ENCODE measurements at places on chromosomes 16 and 17.

GRCh38 chr17:33871720-33872540 lies 383.2 kb upstream of the CCL2 start:
- peak; percentile 32 for ATAC-seq

GRCh38 chr17:8046306-8046928 lies 7.6 kb downstream of the ALOX15B start:
- no peak for ATAC-seq

GRCh38 chr16:4648917-4649316 lies 24.3 kb downstream of the MGRN1 start:
- ATAC-seq, result peak; percentile 21

- no peak for ATAC-seq
Observed at GRCh38 chr17:75404223-75404730, 1.2 kb downstream of the GRB2 start.

DNA sequence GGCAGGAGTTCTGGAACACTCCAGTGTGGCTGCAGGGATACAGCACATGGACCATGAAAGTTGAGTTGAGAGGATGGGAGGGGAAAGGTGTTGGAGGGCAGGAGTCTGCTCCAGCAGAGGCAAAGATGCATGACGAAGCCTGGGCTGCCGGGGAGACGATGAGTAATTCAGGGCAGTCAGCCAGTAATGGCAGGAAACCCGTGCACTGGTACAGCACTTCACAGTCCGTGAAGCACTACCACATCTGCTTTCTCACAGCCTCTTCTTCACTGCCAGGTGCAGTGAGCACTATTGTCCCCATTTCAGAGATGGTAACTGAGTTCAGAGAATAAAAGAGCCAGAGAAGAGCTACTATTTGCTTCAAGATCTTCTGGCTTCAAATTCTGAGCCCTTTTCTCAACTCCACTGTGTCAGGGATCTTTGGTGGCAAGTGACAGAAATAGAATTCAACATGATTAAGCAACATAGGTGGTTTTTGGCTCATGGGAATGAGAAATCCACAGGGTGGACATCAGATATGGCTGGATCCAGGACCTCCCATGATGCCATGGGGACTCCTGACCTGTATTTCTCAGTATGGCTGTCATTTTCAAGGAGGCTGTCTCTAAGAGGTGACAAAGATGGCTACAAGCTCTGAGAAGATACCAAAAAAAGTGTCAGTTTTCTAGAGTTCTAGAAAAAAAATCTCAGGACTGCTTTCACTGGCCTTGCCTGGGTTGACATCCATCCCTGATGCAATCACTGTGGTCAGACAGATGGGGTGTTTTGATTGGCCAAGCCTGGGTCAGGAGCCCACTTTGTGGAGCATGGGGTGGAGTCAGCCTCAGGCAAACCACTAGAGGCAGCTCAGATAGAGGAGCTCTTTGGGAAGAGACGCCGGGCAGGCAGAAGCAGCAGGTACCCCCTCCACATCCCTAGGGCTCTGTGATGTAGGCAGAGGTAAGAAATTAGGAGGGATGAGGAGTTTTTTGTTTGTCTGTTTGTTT lies 24.7 kb downstream of the IL21R start:
- peak; percentile 99 for ATAC-seq

GRCh38 chr17:77704048-77704815 lies 254.3 kb upstream of the TNRC6C start:
- ATAC-seq, result no peak

DNA sequence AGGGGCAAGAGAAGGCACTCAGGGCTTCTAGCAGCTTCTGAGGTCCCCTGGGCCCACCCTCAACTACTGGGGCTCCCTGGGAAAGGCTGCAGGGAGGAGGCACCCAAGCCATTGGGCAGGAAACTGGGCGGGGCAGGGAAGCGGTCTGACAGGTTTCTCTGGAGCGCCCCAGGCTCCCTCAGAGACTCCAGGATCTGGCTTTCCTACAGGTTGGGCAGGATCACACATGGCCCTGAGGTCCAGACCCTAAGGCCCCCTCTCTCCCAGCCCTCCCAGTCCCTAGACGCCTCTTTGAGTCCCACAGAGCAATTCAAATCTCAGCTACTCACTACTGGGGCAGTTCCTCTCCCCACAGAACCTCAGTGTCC lies 14.3 kb downstream of the JUP start:
- ATAC-seq, result no peak

- ATAC-seq, result no peak
Observed at GRCh38 chr16:3950343-3951193, 70.1 kb upstream of the CREBBP start.

- ATAC-seq, result no peak
Observed at GRCh38 chr17:60455378-60455777, 33.1 kb downstream of the CHCT1 start.

DNA sequence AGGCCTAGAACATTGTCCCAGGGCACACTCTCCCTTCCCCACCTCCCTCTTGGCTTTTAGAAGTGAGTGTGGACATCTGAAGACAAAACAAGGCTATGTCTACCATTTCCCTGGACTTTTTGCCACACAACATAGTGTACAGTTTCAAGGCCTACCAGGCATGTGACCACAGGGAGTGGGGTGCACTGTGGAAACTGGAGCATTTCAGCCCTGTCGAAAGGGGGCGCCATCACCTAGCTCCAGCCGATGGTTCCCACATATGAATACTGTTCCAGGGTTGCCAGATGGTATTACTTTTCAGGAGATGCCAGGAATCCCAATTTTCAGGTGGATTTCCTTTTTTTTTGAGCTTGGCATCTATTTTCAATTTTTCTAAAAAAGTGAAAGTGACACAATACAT lies 140.7 kb downstream of the KATNIP start:
- no peak for ATAC-seq

GRCh38 chr17:79042421-79043190 lies 18.6 kb downstream of the C1QTNF1 start:
- ATAC-seq, result peak; percentile 40

DNA sequence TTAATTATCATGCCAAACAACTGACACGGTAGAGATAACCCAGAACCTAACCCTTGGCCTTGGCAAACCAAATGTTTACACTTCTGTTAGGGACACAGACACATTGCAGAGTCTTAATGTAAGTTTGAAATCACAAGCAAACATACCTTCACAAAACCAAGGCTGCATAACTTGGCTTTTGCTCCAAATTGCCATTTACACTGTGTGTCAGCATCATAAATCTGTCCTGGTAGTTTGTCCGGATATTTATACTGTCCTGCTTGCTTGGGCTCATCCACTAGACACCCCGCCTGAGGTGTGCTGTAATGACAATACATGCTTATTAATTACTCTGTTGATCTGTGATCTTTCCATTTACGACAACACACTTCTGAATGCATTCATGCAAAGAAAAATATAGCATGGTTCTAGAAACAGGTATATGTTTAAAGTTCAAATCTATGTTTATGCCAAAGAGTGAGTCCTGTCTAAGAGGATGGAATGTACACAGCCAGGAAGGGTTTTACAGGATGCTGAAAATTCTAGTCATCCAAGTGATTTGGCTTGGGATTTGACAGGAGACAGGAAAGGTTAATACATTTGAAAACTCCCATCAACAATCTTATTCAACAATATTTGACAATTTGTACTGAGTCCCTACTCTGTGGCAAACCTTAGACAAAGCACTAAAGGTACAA lies 81.1 kb downstream of the ADAMTS18 start:
- no peak for ATAC-seq

DNA sequence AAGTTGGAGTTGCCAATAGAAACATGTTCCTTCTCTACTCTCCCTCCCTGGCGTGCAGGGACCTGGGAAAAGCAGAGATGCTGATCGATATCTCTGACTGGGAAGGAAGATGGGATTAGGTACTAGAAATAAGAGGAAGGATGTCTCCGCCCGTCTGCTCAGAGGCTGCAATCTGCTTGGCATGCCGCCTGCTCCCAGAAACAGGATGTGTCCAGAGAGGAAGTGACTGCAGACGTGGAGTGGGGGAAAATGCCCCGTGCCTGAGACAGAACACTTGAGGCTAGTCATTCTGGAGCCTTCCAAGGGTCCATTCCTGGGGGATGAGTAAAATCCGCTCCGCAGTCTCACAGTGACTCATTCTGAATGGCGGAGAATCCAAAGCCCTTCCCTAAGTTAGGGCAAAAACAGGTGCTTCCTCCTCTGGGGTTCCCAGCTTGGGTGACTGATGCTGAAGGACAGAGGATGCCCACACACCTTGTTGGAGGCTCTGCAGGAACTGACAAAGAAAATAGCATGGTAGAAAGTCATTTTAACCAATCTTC lies 45.0 kb upstream of the SMURF2 start:
- no peak for ATAC-seq

- no peak for ATAC-seq
Observed at GRCh38 chr16:5007256-5007655, 26.5 kb downstream of the NAGPA start.

DNA sequence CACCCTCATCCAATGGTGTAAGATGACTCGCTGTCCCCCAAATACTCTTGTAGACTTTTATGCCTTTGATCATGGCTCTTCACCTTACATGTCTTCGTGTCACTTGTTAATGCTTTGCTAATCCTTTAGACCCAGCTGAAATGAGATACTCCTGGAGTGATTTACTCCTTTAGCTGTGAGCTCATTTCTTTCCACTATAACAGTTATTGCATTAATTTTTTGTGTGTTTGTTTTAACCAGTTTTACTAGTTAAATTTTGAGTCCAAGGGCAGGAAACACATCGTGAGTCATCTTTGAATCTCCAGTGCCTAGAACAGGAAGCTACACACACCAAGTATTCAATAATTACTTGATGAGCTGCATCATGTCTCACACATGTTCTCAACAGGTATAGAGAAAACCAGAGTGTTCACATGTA lies 6.5 kb upstream of the CTCF start:
- peak; percentile 96 for ATAC-seq

DNA sequence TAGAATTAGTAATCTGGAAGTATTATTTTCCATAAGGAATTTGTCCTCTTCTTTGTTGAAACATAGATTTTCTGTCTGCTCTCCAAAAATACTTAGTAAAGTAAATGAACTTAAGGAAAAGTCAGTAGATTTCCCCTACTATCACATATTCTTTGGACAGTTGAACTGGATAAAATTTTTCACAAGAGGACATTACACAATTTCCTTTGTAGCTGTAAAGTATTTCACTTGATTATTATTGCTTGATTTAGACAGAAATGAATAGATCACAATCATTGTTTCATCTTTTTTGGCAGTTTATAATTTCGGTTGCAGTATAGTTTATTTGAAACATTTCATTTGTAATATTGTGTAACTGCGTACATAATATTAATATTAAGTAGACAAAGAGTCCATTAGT lies 12.5 kb downstream of the CYB5B start:
- no peak for ATAC-seq

- peak; percentile 76 for ATAC-seq
Observed at GRCh38 chr17:32461853-32462617, 17.7 kb downstream of the PSMD11 start.

DNA sequence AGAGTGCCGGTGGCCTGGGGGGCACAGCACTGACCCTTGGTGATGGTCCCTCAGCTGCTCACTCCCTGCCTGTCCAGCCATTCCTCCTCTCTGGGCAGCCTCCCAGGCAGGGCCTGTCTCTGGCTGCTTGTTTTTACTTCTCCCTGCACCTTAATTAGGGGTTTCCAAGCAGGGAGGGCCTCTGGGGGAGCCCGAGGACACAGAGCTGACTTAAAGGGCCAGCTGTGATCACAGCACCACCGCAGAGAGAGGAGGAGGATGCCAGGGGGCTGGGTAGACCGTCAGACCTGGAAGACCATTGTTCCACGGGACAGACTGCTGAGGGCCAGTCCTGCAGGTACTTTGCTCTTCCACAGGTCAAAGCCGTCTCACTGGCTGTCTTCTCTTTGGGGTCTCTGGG lies 1.2 kb upstream of the DPH1 start:
- no peak for ATAC-seq

DNA sequence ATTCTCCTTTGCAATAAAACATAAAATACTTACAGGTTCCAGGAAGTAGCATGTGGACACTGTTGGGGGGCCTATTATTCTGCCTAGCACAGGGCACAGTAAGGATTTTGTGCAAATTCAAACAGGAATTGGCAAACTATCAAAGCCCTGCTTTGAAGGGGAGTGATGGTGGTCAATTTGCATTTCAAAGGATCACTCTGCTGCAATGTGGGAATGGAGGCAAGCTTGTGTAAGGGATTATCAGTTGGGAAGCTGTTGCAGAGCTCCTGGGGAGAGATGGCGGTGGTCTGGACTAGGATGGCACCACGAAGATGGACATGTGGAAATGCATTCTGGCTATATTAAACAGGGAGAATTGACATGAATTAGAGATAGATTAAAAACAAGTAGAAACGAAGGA lies 990.7 kb upstream of the RBFOX1 start:
- no peak for ATAC-seq

GRCh38 chr16:11389083-11389482 lies 43.8 kb downstream of the RMI2 start:
- ATAC-seq, result no peak

DNA sequence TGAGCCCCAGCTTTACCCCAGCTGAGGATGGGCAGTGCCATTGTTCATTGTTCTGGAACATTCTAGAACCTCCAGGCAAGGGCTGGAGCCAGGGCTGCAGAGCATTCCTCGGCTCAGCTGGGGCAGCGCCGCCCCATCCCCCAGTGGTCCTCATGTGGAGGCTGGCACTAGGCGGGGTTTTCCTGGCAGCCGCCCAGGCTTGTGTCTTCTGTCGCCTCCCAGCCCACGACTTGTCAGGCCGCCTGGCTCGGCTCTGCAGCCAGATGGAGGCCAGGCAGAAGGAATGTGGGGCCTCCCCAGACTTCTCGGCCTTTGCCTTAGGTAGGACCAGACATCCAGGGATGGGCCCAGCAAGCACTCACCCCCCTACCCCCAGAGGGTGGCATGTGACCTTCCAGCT lies at the start of gene TMEM95:
Gene TMEM95, plus strand, starts transcription at position 104 of the 400 bp plus-strand sequence. Its CDS starts 49 bp downstream, at position 153.
- no peak for ATAC-seq

- ATAC-seq, result no peak
Observed at GRCh38 chr16:72443809-72444208, 271.9 kb upstream of the PMFBP1 start.

DNA sequence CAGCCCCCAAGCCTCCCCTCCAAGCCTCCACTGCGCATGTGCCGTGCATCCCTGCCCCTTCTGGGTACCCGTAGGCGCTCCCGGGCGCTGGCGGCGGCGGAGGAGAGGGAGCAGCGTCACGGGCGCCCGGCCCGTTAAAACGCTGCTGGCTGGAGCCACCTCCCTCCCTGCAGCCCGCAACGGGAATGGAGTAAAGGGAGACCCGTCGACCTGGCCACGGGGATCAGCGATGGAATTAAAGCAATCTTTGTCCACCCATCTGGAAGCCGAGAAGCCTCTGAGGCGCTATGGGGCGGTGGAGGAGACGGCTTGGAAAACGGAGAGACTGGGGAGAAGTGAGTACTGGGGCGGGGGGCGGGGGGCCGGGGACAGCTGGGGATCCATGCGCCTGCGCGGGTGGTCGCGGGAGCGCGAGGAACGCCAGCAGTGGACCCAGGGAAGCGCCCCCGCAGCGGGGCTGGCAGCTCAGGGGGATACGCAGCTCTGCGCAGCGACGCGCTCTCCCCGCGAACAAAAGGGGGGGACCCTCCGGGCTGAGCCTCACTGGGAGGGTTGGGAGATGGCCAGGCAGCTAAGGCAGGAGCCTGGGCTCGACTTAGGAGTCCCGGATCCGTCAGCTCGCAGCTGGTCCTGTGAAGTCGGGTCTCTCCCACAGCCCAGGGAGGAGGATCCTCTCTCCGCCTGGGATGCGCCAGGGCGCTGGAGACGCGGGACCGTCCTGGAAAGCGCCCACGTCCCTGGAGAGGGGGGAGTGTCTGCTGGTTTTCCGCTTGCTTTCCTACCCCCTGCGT lies at the start of gene BMERB1:
Gene BMERB1, plus strand, starts transcription at position 164 of the 791 bp plus-strand sequence. Its CDS starts 66 bp downstream, at position 230.
- peak; percentile 94 for ATAC-seq
